CD8-positive, alpha-beta memory T cell (primary cell): ENCODE measurements at places on chromosomes 7 and 10. TPM values are rescaled to one million over a fixed set of nuclear protein-coding genes. Genes with fewer than 3 reads are reported as not detected.
A peak's percentile ranks its signal among the peaks of the same experiment; 100 is the strongest.

GRCh38 chr7:127819975-127820731, 168.2 kb downstream of the SND1 start:
- no peak for DNase-seq

GRCh38 chr7:102040569-102040968, 223.1 kb downstream of the CUX1 start:
- DNase-seq, result no peak

The MALRD1 gene
- total RNA-seq, result not detected

GRCh38 chr7:14950013-14950412, 47.5 kb upstream of the DGKB start:
- DNase-seq, result no peak

GRCh38 chr10:26755443-26755903, 58.0 kb downstream of the PDSS1 start:
- no peak for DNase-seq

DNA sequence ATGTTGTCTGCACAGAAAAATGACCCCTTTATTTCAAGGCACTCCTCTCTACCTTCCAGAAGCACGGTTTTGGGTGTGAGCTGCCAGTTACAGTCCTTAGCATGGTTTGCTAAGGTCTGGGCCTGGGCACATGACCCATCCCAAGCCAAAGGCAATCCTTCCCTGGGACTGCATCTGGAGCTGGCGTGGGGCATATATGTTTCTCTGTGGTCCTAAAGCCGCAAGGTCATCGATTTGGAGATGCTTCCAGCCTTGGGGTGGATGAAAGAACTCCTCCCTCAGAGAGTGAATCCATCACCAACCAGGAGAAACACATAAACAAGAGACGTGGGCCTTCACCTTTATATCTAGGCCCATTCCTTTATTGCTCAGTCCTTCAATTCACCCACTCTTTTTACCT, 50.1 kb upstream of the IGFBP3 start:
- no peak for DNase-seq

GRCh38 chr7:24821045-24821753, 63.9 kb upstream of the GSDME start:
- DNase-seq, result peak; percentile 81

- no peak for DNase-seq
These were observed 397.9 kb downstream of the TNS3 start for GRCh38 chr7:47183862-47184590.

The CYP51A1 gene
- 44.5 TPM for total RNA-seq

The SYT15B gene
- 0.13 TPM for total RNA-seq

DNA sequence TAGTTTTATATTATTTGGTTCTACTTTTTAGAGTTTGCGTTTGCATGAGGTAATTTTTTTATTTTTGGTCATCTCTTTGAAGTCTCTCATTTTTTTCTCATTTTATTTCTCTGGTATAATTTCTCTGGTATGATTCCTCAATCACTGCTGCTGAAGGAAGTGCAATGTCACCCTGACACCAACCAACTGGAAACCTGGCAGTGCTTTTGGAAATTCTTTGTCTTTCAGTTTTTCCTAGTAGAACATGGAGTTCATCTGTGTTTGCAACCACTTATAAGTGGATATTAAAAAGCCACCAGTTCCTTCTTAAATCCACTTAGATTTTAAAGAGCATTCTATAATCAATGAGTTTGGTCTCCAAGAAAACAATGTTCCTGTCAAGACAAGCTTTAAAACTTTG, 291.8 kb downstream of the PRKG1 start:
- no peak for DNase-seq

The GPR146 gene
- total RNA-seq, result 0.70 TPM

The SPDYE9 gene
- total RNA-seq, result not detected

The AKR1C8 gene
- not detected for total RNA-seq

DNA sequence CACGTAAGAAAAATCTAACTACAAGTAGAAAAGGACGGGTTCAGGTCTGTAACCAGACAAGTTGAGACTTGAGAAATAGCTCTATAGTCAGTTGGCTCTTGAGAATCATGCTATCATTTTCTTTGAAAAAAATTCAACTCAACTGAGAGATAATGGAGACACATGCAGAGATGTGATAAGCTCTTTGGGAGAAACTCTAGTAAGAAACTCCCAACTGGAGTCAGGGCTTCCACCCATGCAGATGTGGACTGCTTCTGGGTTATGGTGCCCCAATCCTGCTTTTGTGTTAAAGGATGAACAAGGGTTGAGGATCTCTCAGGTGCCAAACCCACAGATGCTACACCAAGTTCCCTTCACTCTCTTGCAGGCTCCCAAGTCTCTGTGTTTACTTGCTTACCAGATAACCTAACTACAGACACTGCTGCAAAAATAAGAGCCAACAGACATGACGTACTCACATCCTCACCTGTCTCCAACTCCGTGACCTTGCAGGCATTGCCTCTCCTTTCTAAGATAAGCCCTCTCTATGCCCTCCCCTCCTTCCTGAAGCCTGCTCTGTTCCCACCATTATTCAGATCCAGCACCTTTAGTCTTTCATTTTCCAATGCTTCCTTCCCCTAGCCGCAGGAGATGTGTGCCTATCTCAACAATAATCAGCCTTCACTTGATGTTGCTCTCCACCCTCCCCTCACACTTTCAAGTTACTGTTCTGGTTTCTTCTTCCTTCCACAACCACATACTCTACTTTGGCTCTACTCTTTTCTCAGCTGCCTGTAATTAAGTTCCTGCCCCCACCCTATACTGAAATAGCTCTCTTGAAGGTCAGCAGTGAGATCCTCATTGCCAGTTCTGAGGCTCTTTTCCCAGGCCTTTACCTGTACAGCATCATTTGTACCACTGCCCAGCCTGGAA, 130.0 kb downstream of the ICA1 start:
- DNase-seq, result peak; percentile 77

- no peak for DNase-seq
These were observed 1.9 kb downstream of the SAP25 start for GRCh38 chr7:100571829-100572116.

The SLK gene
- 24.8 TPM for total RNA-seq

The GSTK1 gene
- total RNA-seq, result 151 TPM

The POLR2J2 gene
- 9.0 TPM for total RNA-seq

DNA sequence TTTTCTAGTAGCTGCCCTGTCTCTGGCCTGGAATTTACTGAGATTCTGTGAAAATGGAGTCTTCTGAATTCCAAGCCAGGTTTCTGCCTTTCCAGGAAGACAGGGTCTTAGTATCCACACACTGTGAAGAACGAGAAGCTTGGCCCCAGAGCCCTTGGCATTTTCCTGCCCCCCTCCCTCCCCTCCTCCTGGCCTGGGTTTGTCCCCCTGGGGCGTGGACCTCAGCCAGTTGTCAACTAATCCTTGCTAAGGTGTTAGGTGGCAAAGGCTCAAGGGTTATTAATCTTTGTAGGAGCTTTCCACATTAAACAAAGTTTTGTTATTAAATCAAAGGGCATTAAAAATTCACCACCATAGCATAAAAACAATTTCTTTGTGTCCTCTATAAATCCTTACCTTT, 329.5 kb downstream of the RNLS start:
- no peak for DNase-seq

GRCh38 chr7:108012499-108013430, 9.8 kb upstream of the LAMB1 start:
- DNase-seq, result no peak

The PTF1A gene
- not detected for total RNA-seq

The VPS26A gene
- total RNA-seq, result 46.7 TPM

The FAM25C gene
- not detected for total RNA-seq

The CRYGN gene
- not detected for total RNA-seq

DNA sequence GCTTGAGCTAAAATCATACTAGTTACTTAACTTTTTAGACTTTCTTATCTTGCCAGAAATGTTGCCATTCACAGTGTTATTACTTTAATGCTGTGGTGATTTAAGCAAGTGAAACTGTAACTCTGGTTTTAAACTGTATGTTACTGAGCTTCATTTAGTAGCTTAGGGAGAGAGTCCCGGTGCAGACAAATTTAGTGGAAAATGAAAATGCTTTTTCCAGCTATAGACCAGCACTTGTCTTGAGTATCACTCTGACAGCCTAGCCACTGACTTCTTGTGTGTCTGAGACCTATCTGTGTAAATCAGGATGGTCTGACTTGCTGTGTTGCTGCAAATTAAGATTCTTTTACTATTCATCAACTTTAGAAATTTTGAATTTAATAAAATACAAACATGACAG, 200.8 kb downstream of the CACNB2 start:
- no peak for DNase-seq

- no peak for DNase-seq
These were observed 22.1 kb downstream of the GNA12 start for GRCh38 chr7:2821842-2822507.

DNA sequence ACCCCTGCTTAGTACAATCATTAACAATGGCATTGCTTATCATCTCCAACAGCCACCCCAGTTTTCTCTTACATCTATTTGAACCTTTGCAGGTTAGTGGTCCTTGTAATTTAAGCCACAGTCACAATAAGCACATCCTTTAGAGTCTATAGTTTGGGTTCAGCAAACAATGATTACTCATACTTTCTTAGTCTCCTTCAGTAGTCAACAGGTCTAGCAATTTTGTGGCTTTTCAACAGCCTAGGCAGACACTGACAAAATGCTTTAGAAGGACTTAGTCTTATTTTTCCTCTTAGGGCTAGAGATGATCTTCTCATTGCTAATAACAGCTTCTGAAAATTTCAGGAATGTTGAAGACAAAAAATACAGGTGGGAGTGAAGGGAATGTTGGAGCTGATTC, 32.3 kb upstream of the FAM204A start:
- no peak for DNase-seq

DNA sequence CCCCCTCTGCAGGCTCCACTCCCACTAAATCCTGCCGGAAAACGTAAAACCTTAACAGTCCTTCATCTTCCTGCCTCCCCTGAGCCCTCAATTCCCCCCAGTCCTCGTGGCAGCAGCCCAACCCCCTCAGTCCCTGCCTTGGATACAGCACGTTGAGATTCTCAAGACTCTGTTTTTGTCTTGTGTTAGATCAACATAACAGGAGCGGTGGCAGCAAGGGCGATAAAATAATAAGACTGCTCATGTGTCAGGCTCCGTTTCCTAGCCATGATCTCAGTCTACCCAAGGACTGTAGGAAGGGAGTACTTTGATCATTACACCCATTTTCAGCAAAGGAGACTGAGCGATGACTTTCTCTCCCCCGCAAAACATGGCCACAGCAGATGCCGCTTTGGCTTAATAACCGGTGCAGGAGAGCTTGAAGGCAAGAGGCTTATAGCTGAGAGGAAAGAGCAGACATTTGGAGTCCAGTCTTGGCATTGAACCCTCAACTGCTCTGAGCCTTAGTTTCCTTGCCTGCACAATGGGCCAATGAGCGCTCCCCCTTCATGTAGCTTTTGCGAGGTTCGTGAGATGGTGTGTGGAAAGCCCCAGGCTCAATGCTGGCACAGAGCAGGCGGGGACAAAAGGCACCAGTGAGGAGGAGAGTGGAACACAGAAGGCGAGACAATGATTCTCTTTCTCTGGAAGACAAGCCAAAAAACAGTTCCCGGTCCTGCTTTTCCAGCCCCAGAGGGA, 42.1 kb upstream of the PCBD1 start:
- no peak for DNase-seq

The C10orf53 gene
- not detected for total RNA-seq

DNA sequence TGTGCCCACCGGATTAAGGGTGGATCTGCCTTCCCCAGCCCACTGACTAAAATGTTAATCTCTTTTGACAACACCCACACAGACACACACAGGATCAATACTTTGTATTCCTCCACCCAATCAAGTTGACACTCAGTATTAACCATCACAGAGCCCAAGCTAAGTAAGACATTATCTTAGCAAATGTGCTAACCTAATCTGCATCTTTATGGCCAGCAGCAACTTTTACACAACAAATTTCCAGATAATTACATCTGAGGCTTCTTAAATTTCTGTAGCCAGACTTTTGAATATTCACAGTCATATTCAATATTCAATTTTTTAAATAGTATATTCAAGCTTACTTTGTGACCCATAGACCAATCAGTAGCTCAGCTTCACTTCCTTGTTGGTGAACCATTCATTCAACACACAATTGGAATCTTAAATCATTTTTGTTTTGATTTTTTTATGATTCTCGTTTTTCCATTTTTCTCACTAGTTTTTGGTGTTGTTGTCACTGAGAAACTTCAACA, 594.2 kb downstream of the IPMK start:
- DNase-seq, result no peak

The ASIC3 gene
- total RNA-seq, result 3.6 TPM

DNA sequence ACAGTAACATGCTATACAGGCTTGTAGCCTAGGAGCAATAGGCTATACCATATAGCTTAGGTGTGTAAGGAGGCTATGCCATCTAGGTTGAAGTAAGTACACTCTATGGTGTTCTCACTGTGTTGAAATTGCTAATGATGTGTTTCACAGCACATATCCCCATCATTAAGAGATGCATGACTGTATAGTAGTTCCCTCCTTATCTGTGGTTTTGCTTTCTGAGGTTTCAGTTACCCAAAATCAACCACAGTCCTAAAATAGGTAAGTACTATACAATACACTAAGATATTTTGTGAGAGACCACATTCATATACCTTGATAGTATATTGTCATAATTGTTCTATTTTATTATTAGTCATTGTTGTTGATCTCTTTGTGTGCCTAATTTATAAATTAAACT, 12.7 kb downstream of the FZD1 start:
- DNase-seq, result no peak

DNA sequence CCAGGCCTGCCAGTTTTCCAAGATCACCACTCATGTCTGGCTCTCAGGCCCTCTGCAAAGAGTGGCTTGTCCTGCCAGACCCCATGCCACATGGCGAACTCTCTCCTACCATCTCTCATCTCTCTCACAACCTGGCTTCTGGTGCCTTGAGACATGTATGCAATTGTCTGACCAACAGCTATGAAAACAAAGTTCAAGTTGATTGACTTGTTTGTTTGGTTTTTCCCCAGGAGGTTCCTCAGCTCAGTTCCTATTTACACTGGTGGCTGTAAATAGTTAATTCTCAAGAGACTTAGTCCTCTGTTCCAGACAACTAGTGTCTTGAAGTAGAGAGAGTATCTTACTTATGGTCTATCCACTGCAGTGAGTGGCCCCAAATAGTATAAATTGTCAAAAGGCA, 131.8 kb downstream of the SNX10 start:
- no peak for DNase-seq

DNA sequence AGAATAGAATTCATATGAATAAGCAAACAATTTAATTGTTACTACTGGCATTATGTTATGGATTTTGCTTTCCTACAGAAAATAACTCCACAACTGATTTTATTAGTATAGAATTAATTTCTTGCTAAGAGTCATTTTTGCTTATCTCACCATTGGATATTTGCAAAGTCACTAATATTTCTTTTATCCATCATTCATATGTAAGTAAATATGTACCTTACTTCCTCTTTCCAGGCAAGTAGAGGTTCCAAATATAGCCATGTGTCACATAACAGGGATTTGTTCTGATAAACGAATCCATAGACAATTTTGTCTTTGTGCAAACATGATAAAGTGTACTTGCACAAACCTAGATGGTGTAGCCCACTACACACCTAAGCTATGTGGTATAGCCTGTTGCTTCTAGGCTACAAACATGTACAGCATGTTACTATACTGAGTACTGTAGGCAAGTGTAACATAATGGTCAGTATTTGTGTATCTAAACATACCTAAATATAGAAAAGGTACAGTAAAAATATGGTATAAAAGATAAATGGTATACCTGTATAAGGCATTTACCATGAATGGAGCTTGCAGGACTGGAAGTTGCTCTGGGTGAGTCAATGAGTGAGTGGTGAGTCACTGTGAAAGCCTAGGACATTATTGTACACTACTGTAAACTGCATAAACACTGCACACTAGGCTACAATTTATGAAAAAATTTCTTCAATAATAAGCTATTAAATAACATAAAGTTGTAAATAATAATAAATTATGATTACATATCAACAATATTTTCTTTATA, 18.3 kb downstream of the KLLN start:
- DNase-seq, result no peak

- DNase-seq, result no peak
These were observed 5.9 kb upstream of the ARMS2 start for GRCh38 chr10:122448600-122448999.

The SNX13 gene
- total RNA-seq, result 23.4 TPM
